ENCODE measurements at places on chromosomes 1 and 21.

- no peak for DNase-seq
Observed at GRCh38 chr1:195618287-195618686, 990.0 kb downstream of the KCNT2 start.

GRCh38 chr1:5297180-5297885 lies 642.9 kb downstream of the AJAP1 start:
- no peak for DNase-seq

DNA sequence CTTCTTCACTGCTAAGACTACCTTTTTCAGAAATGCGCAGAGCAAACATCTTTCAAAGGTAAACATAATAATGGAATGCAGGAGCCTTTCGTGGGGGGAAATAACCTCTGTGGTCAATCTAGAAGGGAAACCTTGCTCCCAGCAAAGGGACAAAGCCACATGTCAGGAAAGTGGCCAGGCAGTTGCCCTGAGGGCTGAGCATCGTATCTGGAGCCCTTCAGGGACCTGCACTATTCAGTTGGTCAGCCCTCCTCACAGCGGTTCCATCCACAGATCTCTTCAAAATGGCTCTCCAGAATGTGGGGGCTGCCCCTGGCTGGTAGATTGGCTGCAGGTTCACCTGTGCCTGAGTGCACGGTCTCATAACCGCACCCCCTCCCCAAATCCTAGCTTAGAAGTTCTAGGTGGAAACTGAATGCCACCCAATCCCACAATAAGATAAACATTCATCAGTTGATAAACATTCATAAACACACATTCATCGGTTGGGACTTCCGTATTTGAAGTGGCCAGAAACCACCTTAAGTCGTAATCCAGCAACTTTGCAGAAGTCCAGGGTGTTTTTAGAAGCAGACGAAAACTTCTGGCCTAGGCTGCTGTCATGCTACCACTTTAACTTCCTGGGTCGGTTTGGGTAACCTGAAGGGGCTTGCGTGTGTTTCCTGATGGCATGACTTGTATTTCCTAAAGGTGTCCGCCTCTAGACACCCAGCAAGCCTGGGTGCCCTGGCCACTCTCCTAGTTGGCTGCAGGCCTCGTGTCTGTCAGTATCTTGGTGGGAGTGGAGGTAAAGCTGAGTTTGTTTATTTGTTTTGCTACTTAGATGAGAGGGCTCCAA lies 50.5 kb downstream of the RASSF5 start:
- DNase-seq: no peak

DNA sequence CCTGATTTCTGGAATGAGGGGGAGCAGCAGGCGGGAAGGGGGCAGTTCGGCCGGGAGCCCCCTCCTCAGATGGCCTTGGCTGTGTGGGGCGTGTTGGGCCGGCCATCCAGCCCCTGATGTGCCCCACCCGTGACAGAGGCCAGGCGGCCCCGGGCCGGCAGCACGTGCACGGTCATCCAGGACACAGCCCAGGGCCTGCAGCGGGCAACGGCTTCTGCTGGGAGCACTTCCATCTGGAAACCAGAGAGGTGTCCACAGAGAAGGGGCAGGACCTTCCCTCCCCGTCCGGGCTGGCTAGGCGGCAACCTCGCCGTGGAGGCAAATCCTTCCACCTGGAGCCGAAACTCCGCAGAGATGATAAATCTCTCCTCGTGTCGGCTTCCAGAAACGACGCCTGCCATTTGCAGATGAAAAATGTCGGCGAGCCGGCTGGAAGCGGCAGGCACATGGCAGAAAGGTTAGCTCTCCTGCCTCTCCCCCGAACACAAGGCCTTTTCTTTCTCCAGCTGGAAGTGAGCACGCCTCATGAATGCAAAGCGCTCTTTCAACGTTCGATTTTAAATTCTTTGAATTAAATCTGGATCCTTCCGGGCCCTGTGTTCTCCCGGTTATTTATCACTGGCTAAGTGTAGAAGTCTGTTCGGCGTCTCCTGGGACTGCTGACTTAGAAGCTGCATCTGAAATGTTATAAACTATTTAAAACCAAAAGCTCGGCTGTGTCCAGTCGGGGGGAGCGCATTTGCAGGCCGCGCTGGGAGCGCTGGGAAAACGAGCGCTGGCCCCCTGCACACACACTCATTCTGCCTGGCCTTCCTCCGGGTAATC lies 9.4 kb upstream of the ACTRT2 start:
- DNase-seq: no peak

DNA sequence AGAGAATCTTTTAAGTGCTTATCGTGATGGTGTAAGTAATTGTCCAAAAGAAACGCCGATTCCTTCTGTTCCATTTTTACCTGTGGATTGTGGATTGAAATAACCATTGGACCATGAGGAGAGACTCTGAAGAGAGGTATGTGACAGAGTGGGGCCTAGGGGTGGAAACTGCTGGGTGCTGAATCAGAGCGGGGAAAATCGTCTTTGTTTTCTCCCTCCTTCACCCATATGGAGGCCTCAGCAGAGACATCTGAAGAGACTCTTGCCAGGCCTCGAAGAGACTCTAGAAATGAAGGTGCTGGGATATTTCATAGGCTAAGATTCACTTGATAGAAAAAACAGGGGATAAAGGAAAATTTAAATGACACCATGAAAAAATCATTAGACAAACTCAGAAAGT lies 1327.0 kb downstream of the BRINP3 start:
- no peak for DNase-seq

- no peak for DNase-seq
Observed at GRCh38 chr1:166813508-166814223, 25.6 kb upstream of the POGK start.
